ENCODE measurements at places on chromosomes 2 and 18.

DNA sequence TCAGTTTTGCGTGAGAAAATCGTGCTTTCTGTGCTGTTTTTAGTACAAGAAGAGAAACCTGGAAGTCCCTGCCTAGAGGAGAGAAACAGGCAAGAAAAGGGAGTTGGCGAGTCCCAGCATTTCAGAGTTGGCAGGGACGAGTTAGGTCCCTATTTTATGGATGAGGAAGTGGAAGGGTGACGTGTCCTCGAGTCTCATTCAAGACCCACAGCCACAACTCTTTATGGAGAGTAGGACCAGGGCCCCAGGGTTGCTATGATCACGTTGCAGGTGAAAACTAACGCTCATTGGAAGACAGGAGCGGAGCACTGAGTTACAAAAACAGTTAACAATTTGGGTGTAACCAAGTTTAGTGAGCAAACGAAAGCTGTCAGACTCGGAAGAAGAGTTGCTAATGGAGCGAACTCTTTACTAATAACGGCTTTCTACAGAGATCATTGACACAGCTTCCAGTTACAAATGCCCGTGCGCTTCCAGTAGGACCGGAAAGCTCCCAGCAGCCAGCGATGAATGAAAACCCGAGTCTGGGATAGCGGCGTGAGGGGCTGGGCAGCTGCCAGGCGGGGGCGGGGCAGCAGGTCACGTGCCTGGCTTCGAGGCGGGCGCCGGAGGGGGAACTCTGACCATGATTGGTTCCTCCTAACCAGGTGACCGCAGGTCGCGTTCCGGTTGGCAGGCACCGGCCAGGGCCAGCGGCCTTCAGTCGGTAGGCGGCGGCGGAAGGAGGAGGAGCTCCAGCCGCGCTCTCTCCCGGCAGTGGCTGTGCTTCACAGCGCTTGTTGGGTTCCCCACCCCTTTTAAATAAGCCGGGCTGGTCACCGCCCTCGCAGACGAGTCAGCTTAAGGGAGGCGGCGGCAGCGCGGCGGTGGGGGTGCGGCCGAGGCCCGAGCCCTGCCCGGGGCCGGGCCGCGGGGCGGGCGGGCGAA is at the start of gene CCNYL1:
CCNYL1 (plus strand) TSS at position 827 of the 927 bp plus-strand sequence. CDS start 257 bp downstream, outside the sequence.
- DNase-seq, result peak; percentile 99

GRCh38 chr18:58580078-58580477 is 48.8 kb downstream of the ALPK2 start:
- no peak for DNase-seq

- no peak for DNase-seq
Observed at GRCh38 chr2:64625299-64626145, 28.2 kb downstream of the SERTAD2 start.

GRCh38 chr18:73670039-73670438 is 477.6 kb downstream of the FBXO15 start:
- DNase-seq, result no peak

DNA sequence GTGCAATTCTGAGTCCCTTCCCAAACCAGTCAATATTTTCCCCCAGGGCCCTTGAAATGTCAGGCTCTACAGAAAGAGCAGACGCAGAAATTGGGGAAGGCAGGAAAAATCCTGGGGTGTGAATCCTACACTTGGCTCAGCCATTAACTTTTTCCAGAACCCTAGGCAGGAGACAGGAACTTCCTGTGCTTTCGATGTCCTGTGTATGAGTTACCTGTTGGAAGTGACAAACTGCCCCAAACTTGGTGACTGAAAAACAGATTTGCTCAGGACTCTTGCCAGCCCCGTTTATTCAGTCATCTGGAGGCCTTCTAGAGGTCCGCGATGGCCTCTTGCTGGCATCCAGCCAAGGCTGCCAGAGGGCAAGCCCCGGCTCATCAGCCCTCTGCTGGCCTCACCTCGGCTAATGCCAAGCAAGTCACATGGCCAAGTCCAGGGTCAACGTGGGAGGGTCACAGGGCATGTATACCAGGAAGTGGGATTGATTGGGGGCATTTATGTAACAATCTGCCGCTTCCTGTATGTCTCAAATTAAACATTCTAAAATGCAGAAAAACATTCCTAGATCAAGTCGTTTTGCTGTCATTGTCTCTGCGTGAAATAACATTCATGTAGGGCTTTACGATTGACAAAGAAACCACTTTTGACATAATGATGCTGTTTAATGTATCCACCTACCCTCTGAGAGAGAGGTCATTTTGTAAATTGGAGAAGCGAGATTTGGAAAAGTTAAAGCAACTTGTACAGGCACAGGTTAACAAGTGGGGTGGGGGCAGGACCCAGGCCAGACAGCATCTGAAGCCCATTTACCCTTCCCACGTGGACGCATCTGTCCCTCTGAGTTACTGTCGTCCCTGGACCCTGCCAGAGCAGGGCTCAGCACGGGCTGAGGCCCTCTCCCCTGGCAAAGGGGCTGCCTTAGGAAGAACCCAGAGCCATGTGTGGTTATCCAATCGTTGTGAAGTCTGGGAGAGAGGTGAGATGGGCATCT is 179.4 kb downstream of the INHBB start:
- DNase-seq, result no peak

DNA sequence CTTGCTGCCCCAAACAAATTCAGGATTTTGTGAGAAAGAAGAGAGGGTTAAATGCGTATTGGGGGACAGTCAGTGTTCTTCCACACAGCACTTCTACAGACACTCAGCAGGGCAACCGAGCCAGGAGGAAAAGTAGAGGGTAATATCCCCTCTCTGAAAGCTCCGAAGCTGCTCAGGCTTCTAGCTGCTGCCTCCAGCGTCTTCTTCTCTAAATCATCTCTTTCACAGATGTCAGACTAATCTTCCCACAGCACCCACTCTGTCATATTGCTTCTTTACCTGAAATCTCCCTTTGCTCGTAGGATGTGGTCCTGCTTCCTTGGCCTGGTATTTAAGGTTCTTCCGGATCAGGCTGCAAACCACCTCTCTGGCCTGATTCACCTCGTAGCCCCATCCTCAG is 117.6 kb upstream of the HAAO start:
- DNase-seq, result no peak

GRCh38 chr2:62524293-62524941 is 18.4 kb upstream of the TMEM17 start:
- DNase-seq, result no peak

- DNase-seq, result peak; percentile 83
Observed at GRCh38 chr2:69911985-69912563, 2.8 kb upstream of the MXD1 start.

GRCh38 chr2:3633089-3633981 is 24.7 kb upstream of the ALLC start:
- DNase-seq, result no peak
